ENCODE measurements at places on chromosomes 12 and 14.

DNA sequence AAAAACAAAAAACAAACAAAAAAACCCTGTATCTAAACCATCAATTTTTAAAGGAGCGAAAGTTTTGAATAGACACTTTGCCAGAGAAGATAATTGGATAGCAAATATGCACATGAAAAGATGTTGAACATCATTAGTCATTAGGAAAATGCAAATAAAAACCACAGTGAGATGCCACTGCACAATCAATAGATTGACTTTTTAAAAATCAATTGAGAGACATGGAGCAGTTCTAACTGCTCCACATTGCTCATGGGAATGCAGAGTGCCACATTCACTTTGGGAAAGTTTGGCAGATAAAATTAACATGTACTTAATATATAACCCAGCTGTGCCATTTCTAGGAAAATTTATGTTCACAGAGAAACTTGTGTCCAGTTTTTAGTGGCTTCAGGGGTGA is 12.7 kb downstream of the EIF2S1 start:
- no peak for DNase-seq

GRCh38 chr14:85527006-85527405 is 2.9 kb upstream of the FLRT2 start:
- DNase-seq: no peak

DNA sequence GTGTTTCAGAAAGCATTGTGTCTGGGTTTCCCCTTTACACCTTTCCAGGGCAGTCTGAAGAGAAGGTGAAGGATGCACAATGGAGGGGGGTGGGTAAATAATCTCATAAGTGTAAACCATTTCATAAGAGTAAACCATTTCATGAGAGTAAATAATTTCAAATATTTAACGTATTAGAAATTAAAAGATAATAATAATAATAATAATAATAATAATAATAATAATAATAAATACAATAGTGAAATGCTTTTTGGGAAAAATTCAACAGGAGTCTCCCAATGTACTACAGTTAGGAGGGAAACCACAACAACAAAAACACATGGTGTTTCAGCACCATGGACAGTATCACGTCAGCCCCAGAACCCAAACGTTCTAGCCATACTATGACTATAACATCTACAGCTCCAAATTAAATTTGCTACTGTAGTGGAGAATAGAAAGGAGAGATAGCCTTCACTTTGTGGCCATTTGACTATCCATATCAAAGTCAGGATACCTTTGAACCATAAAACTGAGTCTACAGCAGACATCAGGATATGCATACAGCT is 691.8 kb downstream of the BCL11B start:
- no peak for DNase-seq

DNA sequence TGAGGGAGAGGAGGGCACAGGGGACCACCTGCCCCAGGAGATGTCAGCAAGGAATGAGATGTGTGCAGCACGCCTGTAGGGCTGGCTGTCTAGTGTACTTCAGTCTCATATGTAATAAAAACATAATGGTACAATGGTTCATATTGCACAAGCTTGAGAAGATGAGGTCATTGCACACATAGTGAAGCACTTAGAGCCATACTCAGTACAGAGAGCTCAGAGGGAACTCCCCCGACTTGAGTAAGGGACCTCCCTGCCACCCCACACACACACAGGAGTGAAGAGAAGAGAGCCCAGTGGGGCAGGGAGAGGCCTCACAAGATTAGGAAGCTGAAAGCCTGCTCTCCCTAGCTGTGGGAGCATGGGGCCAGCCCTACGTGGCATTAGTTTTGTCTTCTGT is 61.5 kb downstream of the SLC6A12 start:
- no peak for DNase-seq

DNA sequence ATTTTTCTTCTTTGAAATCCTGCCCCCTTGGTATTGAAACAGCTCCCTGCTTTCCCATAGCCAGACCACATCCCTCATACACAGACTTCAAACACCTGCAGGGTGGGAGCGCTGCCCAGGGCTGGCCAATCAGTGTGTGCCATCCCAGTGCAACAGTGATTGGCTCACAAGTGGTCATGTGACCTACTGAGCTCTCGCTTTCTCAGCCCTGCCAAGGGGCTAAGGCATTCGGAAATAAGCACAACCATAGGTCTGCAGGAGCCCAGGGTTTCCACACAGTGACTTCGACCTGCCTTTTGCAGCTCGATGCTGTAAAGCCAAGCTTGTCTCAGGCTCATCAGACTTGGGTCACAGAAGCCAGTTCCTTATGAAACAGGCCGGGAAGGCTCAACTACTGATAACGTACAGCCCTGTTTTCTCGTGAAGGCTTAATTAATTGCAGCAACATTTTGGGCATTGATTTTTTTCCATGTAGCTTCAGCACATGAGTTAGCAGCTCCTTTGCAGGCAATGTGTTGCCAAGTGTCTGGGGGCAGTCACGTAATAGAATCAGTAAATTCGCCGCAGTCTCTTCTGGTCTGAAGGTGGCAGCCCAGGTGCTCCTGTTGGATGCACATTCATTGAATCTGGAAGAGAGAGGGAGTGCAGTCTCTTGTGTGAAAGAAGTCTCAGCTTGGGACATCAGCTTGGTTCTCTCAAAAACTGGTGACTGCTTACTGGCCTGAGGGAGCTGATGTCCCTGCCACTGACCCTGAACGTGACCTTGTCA is 1091.8 kb downstream of the AACS start:
- DNase-seq: no peak

- no peak for DNase-seq
Measured at GRCh38 chr12:54341378-54342300, 16.7 kb downstream of the COPZ1 start.

DNA sequence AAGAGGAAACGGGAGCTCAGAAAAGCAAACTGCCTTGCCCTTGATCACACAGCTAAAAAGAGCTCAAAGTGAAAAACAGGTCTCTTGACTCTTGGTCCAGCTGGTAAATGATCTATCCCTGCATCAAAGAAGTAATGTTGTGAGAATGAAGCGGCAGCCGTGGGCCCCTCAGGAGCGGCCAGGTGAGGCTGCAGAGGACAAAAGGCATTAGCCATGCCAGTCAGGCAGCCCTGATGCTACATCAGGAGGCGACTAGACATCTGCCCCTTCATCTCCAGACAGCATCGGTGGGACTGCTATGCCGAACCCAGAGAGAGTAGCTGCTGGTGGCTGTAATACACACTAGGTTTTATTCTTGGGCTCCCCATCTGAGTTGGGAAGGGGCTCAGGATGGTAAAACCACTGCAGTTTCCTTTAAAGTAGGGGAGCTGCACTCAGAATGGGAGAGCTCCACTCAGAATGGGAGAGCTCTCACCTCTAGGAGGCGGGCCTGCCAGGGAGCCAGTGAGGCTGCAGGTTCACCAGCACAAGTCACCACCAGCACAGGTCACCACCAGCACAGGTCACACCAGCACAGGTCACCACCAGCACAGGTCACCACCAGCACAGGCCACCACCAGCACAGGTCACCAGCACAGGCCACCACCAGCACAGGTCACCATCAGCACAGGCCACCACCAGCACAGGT is 120.1 kb downstream of the TSPAN9 start:
- no peak for DNase-seq

DNA sequence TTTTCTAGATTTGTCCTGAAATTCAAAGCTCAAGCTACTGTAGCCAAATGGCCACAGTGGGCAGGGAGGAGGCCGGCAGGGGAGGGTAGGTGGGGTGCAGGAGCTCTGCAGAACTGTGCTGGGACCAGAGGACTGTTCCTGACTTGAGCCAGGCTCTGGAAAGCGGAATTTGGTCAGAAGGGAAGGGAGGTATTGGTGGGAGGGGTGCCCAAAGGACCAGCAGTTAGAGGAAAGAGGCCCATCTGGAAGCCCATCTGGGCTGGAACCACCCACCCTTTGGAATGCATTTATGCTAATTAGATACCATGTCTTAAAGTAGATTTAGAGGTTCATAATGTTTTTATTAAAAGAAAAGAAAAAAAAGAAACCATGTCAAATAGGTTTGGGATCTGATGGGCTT is 24.5 kb upstream of the JPH4 start:
- DNase-seq: no peak

DNA sequence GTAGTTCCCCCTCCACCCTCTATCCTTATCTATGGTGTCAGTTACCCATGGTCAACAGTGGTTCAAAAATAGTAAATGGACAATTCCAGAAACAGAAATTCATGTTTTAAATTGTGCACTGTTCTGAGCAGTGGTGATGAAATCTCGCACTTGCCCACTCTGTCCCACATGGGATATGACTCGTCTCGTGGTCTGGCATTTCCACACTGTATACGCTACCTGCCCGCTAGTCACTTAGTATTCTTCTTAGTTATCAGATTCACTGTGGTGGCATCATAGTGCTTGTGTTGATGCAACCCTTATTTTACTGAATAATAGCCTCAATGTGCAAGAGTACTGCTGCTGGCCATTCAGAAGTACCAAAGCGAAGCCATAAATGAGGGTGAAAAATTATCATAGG is 507.0 kb downstream of the SNAPC1 start:
- DNase-seq: no peak

DNA sequence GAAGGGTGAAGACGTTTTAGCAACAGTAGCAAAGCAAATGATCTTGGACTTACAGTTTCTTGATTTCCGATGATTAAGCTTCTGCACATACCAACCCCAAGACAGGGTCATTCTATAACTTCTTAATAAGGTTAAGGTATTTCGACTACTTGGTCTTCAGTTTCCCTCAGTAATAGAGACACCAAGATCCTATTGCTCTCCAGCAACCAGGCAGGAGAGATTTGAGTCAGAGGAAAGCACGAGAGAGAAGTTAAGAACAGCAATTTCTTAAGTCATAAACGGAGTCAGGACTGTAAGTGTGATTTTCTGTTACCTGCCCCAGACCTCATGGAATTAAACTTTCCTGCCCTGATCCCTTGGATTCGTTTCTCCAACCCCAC is 215.6 kb downstream of the TTC8 start:
- no peak for DNase-seq

- DNase-seq: no peak
Measured at GRCh38 chr14:90400904-90401561, 4.2 kb downstream of the CALM1 start.

- DNase-seq: no peak
Measured at GRCh38 chr14:72521968-72522741, 371.7 kb downstream of the DPF3 start.

DNA sequence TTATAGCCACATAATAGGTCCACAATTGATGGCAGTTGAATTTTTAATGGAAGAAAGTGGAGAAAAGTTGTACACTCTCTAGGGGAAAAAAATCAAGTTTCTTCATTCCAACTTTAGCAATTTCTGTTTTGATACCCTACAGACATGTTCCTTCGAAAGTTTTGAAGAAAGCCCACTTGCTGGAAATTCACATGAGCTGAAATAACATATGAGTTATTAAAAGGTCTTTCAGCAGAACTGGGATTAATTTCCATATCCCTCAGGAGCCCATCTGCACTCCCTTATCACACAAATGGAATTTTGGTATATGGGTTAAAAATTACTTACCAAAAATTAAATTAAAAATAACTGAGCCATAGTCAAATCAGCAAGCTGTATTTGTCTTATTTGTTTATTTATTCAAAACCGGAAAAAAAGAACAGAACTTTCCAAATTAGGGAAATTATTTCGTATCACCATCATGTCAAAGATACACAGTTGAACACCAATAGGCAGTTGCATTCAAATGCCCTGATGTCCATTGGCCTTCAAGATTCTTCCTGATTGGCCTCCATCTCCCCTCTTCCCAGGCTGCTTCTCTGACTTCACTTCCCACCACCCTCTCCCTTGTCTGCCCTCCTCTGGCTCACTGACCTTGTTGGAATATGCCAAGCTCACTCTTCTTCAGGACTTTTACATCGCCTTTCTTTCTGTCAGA is 445.5 kb downstream of the EGLN3 start:
- DNase-seq: no peak

GRCh38 chr14:69428289-69428998 is 30.0 kb downstream of the SLC39A9 start:
- no peak for DNase-seq

DNA sequence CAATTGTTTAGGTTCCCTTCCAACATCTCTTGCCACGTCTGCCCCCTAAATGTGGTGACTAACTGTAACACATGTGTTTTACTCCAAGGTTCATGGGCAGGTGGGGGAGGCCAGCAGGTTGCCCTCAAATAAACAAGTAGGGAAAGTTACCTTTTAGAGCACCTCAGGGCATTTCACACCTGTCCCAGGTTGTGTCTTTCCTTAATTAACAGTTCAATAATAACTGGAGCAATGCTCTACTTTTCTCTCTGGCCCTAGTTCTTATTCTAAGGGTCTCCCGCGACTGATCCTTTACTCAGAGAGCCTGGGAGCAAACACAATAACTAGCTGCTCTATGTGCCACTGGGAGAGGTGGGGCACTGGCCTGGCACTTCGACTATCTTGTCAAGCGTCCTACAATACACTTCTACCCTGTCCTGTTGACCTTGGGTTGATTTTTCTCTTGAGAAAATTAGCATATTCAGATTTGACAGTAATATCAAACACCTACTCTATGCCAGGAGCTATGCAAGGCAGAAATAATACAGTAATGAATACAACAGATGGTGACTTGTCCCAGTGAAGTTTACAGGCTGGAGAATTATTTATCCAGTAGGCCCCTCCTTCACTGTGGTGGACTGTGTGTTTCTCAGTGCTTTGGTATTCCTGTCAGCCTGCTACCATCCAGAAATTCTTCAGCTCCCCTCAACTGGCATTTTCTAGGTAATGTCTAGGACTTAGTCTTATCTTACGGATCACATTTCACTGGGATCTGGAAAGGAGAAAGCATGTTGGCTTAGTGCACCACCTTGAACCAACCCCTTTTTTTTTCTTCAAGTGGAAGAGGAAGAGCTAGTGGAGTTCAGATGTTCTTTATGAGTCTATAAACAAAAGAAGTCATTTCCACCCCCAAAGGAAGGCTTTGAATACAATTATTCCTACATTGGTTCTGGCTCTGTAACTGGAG is 202.6 kb downstream of the CRADD start:
- DNase-seq: no peak

DNA sequence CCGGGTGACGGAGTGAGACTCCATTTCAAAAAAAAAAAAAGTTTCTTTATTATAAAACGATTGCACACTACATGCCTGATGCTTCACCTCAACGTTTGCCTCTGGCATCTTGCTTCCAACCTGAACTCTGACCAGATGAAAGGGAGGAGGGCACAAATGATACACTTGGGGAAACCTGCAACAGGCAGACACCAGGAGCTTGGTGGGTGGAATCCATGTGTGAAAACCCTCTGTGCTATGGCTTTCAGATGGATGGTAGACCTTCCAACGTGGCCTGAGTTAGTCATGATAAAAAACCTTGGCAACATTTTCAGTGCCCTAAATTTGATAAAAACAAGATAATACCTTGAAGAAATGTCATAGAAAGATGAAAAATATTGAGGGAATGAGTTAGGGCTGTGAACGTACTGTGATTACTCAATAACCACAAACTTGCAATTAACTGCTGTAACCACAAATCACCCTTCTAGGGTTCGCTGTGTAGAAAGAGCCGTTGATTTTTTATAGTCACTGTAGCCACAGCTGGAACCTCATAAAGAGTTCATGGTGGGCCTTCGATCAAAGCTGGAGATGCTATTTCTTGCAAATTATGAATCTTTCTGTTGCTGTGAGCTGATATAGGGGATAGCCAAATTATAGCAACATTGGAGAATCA is 26.1 kb upstream of the GZMB start:
- DNase-seq: no peak
